ENCODE measurements at places on chromosomes 2 and 18. TPM values are rescaled to one million over a fixed set of nuclear protein-coding genes. Genes with fewer than 3 reads are reported as not detected.

Gene ZNF396
- 2.9 TPM for total RNA-seq

Gene SOX11
- total RNA-seq, result 0.03 TPM

Gene PLEK
- 11.0 TPM for total RNA-seq

Gene VIT
- total RNA-seq, result 19.6 TPM

GRCh38 chr2:70942396-70943204, 6.9 kb downstream of the ATP6V1B1 start:
- no peak overlapping the region for H3K4me3 ChIP-seq
- H3K36me3 ChIP-seq, result no peaks in the 10 kb centered on the region
- no peak overlapping the region for H3K27ac ChIP-seq

- no peak for DNase-seq
- H3K4me3 ChIP-seq, result no peak overlapping the region
- H3K4me1 ChIP-seq, result no peaks in the 10 kb centered on the region
- no peak overlapping the region for H3K27ac ChIP-seq
Measured at GRCh38 chr18:49999128-49999527, 185.8 kb upstream of the ACAA2 start.

- H3K4me1 ChIP-seq, result no peaks in the 10 kb centered on the region
- H3K4me3 ChIP-seq, result no peak overlapping the region
- no peaks in the 10 kb centered on the region for H3K27me3 ChIP-seq
- no peak overlapping the region for H3K27ac ChIP-seq
Measured at GRCh38 chr2:15777795-15778371, 162.5 kb upstream of the MYCN start.

DNA sequence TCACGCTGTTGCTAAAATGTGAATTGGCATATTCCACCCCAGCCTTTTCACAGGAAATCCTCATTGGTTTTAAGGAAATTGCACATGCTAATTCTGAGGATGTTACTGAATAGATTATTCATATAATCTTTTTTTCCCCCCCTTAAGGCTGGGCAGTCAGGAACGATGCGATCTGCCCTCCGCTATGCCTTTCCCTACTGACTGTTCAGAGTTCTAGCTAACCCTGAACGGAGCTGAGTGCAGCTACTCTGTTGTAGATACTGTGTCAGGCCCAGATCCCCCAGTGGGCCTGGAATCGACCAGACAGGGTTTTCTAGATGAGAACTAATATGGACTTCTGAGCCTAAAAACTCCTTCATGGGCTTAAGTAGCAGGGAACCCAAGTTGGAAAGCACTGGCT, 192.2 kb downstream of the TCF4 start:
- H3K36me3 ChIP-seq, result no peaks in the 10 kb centered on the region
- no peak overlapping the region for H3K4me3 ChIP-seq
- no peak for DNase-seq
- H3K4me1 ChIP-seq, result peaks cover 7% of the 10 kb centered on the region

GRCh38 chr2:129181433-129181832, 798.0 kb upstream of the RAB6C start:
- H3K4me1 ChIP-seq, result no peaks in the 10 kb centered on the region
- DNase-seq, result no peak
- H3K4me3 ChIP-seq, result no peak overlapping the region
- no peaks in the 10 kb centered on the region for H3K27me3 ChIP-seq
- no peaks in the 10 kb centered on the region for H3K36me3 ChIP-seq
- no peak overlapping the region for H3K27ac ChIP-seq

GRCh38 chr18:60417946-60418345, 45.4 kb upstream of the MC4R start:
- H3K27me3 ChIP-seq, result no peaks in the 10 kb centered on the region
- H3K4me1 ChIP-seq, result no peaks in the 10 kb centered on the region
- no peak overlapping the region for H3K4me3 ChIP-seq
- H3K27ac ChIP-seq, result no peak overlapping the region

DNA sequence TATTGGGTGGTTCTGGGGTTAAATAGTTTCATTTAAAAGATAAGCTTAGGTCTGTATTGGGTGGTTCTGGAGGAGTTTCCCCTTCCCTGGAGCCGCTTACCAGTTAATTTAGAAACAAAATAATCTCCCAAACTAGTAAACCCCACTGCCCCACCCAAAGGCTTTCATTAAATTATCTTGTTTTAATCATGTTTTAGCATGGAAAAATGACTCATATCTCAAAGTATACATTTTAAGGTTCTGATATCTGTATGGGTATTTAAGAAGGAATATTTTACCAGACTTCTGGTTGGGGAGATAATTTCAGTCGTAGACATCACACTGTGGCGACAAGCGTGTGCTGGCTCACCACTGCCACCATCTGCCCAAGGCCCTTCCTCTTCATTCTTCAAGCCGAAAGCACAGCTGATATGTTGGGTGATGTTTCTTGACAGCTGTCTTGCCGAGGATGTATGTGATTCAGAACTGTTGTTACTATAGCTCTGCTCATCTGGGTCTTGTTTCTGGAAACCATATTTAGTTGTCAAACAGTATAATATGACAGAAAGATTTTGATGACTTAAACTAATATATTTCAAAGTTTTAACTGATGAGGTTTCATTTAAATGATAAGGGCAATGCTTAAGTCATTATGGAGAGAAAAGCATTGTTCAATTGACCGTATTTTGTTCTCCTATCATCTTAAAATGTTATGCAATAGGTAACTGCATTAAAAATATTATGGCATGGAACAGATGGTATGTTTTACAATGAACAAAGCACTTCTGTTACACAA, 5.1 kb downstream of the FIGLA start:
- H3K4me1 ChIP-seq, result no peaks in the 10 kb centered on the region
- H3K4me3 ChIP-seq, result no peak overlapping the region
- H3K36me3 ChIP-seq, result no peaks in the 10 kb centered on the region
- no peak for DNase-seq

All from ovary (tissue), 10 donors.